ENCODE measurements at places on chromosomes 11 and 22.

- DNase-seq = no peak
Observed at GRCh38 chr11:75143420-75143731, 7.5 kb upstream of the SLCO2B1 start.

GRCh38 chr11:7826324-7826723 is 29.6 kb upstream of the OR5P2 start:
- DNase-seq = no peak

GRCh38 chr22:41557401-41558240 is 3.2 kb upstream of the CSDC2 start:
- DNase-seq = peak; percentile 49

DNA sequence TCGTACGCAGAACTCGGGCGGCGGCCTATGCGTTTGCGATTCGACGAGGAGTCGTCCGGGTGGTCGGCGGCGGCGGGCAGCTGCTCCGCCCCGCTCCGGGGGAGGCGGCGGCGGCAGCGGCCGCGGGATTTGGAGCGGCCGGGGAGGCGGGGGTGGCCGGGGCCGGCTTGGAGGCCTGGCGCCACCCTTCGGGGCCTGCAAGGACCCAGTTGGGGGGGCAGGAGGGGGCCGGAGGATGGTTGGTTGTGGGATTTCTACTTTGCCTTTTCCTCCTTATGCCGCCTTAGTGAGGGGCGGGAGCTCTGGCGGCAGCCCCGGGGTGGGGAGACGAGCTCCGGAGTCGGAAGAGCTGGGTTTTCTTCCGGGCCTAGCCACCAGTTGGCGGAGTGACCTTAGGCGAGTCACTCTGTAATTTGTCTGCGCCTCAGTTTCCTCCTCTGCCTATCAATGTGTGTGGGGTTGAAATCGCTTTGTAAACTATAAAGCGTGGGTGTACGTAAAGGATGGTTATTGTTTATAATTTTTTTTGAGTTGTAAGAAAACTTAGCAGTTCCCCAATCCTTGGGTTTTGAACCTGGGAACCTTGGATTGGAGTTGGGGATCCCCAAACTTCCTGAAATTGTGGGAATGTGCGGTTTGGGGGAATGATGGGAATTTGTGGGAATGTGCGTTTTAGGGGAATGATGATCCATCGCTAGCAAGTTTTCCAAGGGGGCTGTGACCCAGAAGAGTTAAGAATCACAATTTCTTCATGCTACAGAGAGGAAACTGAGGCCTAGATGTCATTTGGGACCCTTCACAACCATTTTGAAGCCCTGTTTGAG is 679 bp downstream of the TUG1 start:
- peak; percentile 22 for DNase-seq

DNA sequence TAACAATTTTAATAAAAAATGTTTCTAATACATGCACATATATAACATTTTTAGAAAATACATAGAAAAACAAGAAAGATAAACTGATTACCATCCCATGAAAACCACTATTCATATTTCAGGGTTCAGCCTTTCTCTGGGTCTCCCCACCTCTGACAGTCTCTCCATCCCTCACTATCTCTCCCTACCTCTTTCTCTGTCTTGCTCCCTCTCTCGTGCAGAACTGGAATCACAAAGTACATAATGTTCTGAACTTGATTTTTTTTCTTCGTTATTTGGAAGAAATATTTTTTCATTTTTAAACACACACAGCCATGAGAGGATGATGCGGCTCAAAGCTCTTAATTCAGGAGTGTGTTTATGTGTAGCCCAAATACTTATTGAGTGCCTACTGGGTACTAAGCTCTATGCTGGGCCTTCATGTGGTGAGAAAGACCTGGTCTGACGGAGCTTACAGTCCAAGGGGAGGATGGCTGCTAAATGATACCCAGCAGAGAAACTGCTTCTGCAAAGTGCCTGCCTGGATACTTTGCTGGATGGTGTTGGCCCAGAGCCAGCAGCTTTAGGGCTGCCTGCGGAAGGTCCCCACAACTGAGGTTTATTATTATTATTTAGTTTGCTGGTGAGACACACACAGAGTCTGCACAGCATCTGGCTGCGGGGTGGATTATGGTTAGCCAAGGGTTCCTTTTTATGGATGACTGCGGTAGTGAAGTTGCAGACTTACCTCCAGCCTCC is 42.6 kb downstream of the SC5D start:
- peak; percentile 7 for DNase-seq

DNA sequence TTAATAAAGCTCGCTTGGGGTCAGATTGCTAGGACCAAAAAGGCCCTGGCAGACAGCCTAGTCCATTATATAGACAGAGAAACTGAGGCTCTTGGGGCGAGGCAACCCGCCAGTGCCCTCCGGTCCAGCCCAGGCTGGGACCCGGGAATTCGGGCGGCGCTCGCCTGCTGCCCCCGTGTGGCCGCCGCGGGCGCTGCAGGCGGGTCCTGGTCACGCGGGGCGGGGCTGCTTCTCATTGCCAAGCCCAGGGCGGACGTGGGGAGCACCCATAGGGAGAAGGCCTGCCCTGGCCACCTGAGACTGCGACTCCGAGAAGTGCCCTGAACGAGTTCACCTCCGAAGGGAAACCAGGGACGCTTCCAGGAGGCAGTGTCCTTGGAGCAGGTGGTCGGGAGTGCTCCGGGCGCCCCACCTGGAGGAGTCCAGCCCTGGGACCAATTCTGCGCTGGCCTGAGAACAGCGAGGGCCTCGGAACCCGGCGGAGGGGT is 36.0 kb upstream of the CSNK1E start:
- peak; percentile 66 for DNase-seq
